ENCODE measurements at places on chromosomes 2 and 18.

DNA sequence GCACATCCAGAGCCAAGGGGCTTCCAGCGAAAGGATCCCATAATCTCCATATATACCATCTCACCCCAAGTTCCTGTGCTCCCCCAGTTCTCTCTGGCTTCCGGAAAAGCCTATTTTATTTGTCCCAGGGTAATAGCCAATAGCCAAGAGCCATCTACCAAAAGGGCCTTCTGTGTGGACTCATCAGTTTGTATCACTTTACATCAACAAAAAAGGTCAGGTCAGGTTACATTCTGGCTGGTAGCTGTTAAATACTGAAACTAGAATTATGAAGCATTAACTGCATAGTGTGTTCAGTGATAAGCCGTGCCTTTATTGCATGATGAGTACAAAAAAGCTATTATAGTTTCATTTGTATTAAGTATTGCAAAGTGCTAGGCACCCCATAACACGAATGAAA, 223.7 kb downstream of the IRS1 start:
- DNase-seq = no peak
- no peak overlapping the region for H3K27ac ChIP-seq
- no peaks in the 10 kb centered on the region for H3K4me1 ChIP-seq
- H3K4me3 ChIP-seq = no peak overlapping the region

DNA sequence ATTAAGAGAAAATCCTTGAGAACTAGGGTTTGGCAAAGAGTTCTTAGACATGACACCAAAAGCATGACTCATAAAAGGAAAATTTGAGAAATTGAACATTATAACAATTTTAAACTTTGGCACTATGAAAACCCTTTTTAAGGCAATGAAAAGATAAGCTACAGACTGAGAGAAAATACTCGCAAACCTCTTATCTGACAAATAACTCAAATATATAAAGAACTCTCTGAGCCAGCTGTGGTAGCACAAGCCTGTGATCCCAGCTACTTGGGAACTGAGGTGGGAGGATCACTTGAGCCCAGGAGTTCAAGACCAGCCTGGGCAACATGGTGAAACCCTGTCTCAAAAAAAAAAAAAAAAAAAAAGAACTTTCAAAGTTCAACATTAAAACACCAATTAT, 70.5 kb downstream of the FAM168B start:
- no peaks in the 10 kb centered on the region for H3K36me3 ChIP-seq
- H3K4me3 ChIP-seq = no peak overlapping the region
- no peak for DNase-seq
- no peak overlapping the region for H3K27ac ChIP-seq
- H3K27me3 ChIP-seq = no peaks in the 10 kb centered on the region

GRCh38 chr2:57497489-57498096, 549.0 kb upstream of the VRK2 start:
- no peaks in the 10 kb centered on the region for H3K36me3 ChIP-seq
- no peak overlapping the region for H3K27ac ChIP-seq
- DNase-seq = no peak
- H3K4me1 ChIP-seq = no peaks in the 10 kb centered on the region
- no peak overlapping the region for H3K4me3 ChIP-seq
- H3K27me3 ChIP-seq = no peaks in the 10 kb centered on the region

GRCh38 chr2:235218486-235218907, 266.7 kb downstream of the SH3BP4 start:
- no peaks in the 10 kb centered on the region for H3K27me3 ChIP-seq
- H3K4me1 ChIP-seq = no peaks in the 10 kb centered on the region

DNA sequence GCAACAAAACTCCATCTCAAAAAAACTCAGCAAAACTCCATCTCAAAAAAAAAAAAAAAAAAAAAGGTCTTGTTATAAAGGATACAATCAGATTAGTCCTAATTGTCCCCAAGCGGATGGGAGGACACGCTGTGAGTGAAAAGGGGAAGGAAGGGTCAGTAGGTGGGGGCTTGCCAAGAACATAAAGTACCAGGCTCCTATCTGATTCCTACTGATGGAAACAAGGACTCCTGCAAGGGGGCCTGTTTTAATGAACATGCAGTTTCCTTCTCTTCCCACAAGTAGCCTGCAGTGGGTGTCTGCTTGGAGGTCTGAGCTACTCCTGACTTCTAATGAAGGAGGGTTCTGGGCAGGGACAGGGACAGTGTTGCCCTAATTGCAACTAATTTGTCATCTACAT, 7.9 kb downstream of the SCG2 start:
- no peaks in the 10 kb centered on the region for H3K4me1 ChIP-seq
- no peak overlapping the region for H3K4me3 ChIP-seq
- H3K27me3 ChIP-seq = no peaks in the 10 kb centered on the region
- H3K36me3 ChIP-seq = no peaks in the 10 kb centered on the region
- H3K27ac ChIP-seq = no peak overlapping the region
- DNase-seq = no peak

DNA sequence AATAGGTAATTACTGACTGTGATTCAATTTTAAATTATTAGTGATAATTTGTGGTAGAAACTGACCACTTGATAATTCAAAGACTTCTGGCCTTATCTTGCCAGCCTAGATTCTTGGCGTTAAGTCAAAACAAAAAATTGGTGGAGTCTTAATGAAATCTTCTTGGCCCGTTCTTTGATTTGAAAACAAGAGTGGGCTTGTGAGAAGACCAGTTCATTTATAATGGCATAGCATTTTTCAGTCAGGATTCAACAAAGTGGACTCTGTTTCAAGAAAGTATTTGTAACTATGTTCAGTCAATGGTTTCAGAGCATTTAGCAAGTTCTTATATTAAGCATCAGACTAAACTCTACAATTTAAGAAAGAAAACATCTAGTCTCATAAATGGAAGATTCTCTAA, 26.0 kb downstream of the ITGA4 start:
- no peaks in the 10 kb centered on the region for H3K4me1 ChIP-seq
- H3K27ac ChIP-seq = no peak overlapping the region
- no peaks in the 10 kb centered on the region for H3K27me3 ChIP-seq
- no peak for DNase-seq

DNA sequence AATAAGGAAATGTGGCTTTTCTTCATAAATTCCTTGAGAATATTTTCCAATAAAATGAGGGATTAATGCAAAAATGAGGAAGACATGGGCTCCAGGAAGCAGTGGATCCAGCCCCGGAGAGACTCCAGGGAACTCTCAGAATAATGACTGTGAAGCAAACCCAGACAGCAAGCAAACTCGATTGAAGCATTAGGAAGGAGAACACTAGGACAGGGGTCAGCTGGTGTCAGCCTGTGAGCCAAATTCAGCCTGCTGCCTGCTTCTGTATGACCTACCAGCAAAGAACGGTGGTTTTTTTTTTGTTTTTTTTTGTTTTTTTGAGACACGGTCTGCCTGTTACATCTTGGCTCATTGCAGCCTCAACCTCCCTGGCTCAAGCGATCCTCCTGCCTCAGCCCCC, 274.3 kb upstream of the FBXO11 start:
- DNase-seq = no peak
- H3K4me3 ChIP-seq = no peak overlapping the region
- no peaks in the 10 kb centered on the region for H3K27me3 ChIP-seq
- H3K4me1 ChIP-seq = no peaks in the 10 kb centered on the region

- H3K27me3 ChIP-seq = no peaks in the 10 kb centered on the region
- H3K4me1 ChIP-seq = no peaks in the 10 kb centered on the region
- H3K36me3 ChIP-seq = no peaks in the 10 kb centered on the region
- H3K4me3 ChIP-seq = no peak overlapping the region
These were observed 107.6 kb downstream of the NRP2 start for GRCh38 chr2:205789906-205790305.

DNA sequence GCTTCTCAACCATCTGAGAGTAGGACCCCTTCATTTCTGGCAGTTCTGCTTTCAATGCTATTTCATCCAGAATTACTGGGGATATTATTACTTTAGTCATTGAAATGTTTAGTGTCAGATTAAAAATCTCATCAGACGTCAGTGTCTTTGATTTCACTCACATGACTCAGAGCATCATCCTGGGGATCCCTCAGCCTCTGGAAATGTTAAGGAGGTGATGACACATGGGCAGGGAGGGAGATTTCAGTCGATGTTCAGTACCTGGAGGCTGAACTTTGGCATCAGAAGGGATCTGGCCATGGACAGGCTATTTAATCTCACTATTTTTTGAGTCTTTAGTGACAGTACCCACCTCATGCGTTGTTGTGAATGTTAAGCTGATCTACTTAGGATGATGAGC, 39.1 kb downstream of the OSBPL6 start:
- no peaks in the 10 kb centered on the region for H3K4me1 ChIP-seq
- H3K27me3 ChIP-seq = no peaks in the 10 kb centered on the region
- H3K4me3 ChIP-seq = no peak overlapping the region
- no peak for DNase-seq

- no peak overlapping the region for H3K27ac ChIP-seq
- H3K36me3 ChIP-seq = peaks cover 6% of the 10 kb centered on the region
- no peak for DNase-seq
- H3K27me3 ChIP-seq = no peaks in the 10 kb centered on the region
- no peak overlapping the region for H3K4me3 ChIP-seq
These were observed 7.3 kb downstream of the SPR start for GRCh38 chr2:72894514-72894913.

- H3K27ac ChIP-seq = no peak overlapping the region
- no peaks in the 10 kb centered on the region for H3K4me1 ChIP-seq
These were observed 927.0 kb upstream of the CRIM1 start for GRCh38 chr2:35428548-35428947.

DNA sequence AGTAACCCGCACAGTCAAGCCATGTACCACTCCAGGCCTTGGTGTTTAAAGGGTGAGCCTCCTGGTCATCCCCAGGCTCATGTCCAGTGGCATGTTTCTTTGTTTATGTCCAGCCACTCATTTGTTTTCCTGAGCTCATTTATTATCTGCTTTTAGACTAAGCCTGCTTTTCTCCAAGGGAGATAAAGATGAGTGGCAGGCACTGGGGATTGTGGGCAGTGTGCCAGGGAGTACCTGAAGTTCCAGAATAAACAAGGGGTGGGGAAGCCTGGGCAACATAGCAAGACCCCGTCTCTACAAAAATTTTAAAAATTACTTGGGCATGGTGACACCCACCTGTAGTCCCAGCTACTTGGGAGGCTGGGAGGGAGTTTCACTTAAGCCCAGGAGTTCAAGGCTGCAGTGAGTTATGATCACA, 1.9 kb downstream of the ANXA4 start:
- H3K4me3 ChIP-seq = no peak overlapping the region
- peaks cover 34% of the 10 kb centered on the region for H3K4me1 ChIP-seq
- no peaks in the 10 kb centered on the region for H3K36me3 ChIP-seq
- H3K27me3 ChIP-seq = no peaks in the 10 kb centered on the region

DNA sequence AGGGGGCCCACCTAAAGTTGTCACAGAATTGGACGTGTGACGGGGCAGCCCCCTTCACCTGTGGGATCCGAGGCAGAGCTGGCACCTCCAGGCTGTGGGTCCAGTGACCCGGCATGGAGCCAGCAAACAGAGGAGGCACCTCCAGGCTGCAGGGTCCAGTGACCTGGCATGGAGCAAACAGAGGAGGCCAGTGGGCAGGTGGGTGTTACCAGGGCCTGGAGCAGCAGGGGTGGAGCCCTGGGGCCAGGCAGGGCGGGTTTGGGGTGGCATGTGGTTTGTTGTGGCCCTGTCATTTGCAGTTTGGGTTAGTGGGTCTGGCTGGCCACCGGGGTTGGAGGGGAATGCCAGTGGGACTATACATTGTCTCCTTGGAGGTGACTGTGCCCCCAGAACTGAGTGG, 68.2 kb downstream of the HPCAL1 start:
- no peaks in the 10 kb centered on the region for H3K36me3 ChIP-seq
- no peaks in the 10 kb centered on the region for H3K4me1 ChIP-seq
- no peak for DNase-seq
- no peak overlapping the region for H3K4me3 ChIP-seq
- no peaks in the 10 kb centered on the region for H3K27me3 ChIP-seq

DNA sequence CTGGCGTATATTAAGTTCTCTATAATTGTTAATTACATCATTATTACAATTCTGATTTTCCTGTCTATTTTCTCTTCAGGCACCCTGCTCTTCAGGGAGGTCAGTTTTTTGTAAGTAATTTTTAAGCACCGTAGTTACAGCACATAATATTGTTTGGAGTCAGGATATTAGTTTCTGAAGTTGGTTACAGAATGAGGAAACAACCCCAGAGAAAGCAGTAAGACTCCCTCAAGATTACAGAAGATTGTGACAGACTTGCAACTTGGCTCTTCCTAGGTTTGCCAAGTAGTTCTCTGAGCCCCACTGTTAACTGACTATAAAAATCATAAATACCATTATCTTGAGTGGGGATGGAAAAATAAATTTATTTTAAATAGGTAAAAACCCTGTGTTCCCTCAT, 921 bp downstream of the RPE start:
- no peaks in the 10 kb centered on the region for H3K27me3 ChIP-seq
- DNase-seq = no peak
- H3K4me1 ChIP-seq = peaks cover 25% of the 10 kb centered on the region

GRCh38 chr2:57965219-57965618, 81.4 kb upstream of the VRK2 start:
- H3K4me1 ChIP-seq = no peaks in the 10 kb centered on the region
- no peak for DNase-seq
- H3K4me3 ChIP-seq = no peak overlapping the region
- H3K36me3 ChIP-seq = no peaks in the 10 kb centered on the region

- H3K27ac ChIP-seq = no peak overlapping the region
- no peak for DNase-seq
- no peaks in the 10 kb centered on the region for H3K27me3 ChIP-seq
- no peaks in the 10 kb centered on the region for H3K4me1 ChIP-seq
- H3K36me3 ChIP-seq = no peaks in the 10 kb centered on the region
These were observed 394.1 kb upstream of the SYT4 start for GRCh38 chr18:43671431-43671830.

GRCh38 chr2:36088716-36089328, 266.8 kb upstream of the CRIM1 start:
- no peaks in the 10 kb centered on the region for H3K36me3 ChIP-seq
- no peaks in the 10 kb centered on the region for H3K4me1 ChIP-seq
- no peak overlapping the region for H3K4me3 ChIP-seq
- no peak for DNase-seq
- H3K27me3 ChIP-seq = no peaks in the 10 kb centered on the region

GRCh38 chr2:47334356-47335136, 68.4 kb upstream of the MSH2 start:
- no peak for DNase-seq
- peaks cover 22% of the 10 kb centered on the region for H3K4me1 ChIP-seq
- H3K27ac ChIP-seq = no peak overlapping the region
- no peaks in the 10 kb centered on the region for H3K27me3 ChIP-seq

GRCh38 chr2:232113821-232114220, 152.3 kb downstream of the DIS3L2 start:
- H3K4me3 ChIP-seq = no peak overlapping the region
- no peaks in the 10 kb centered on the region for H3K36me3 ChIP-seq
- no peaks in the 10 kb centered on the region for H3K27me3 ChIP-seq
- DNase-seq = no peak
- no peak overlapping the region for H3K27ac ChIP-seq

GRCh38 chr2:202695166-202695565, 60.4 kb downstream of the FAM117B start:
- H3K27ac ChIP-seq = no peak overlapping the region
- no peak overlapping the region for H3K4me3 ChIP-seq
- peaks cover 19% of the 10 kb centered on the region for H3K4me1 ChIP-seq
- H3K27me3 ChIP-seq = no peaks in the 10 kb centered on the region
- DNase-seq = no peak
- peaks cover 32% of the 10 kb centered on the region for H3K36me3 ChIP-seq

- no peaks in the 10 kb centered on the region for H3K4me1 ChIP-seq
- DNase-seq = no peak
These were observed 155.8 kb downstream of the CDH7 start for GRCh38 chr18:65906621-65907034.

Measured in esophagus squamous epithelium (tissue), 5 donors.